Occipital lobe (tissue), 3 donors: ENCODE measurements at places on chromosomes 11 and 22. TPM values are rescaled to one million over a fixed set of nuclear protein-coding genes. Genes with fewer than 3 reads are reported as not detected.

The HEPHL1 gene
- not detected for total RNA-seq

DNA sequence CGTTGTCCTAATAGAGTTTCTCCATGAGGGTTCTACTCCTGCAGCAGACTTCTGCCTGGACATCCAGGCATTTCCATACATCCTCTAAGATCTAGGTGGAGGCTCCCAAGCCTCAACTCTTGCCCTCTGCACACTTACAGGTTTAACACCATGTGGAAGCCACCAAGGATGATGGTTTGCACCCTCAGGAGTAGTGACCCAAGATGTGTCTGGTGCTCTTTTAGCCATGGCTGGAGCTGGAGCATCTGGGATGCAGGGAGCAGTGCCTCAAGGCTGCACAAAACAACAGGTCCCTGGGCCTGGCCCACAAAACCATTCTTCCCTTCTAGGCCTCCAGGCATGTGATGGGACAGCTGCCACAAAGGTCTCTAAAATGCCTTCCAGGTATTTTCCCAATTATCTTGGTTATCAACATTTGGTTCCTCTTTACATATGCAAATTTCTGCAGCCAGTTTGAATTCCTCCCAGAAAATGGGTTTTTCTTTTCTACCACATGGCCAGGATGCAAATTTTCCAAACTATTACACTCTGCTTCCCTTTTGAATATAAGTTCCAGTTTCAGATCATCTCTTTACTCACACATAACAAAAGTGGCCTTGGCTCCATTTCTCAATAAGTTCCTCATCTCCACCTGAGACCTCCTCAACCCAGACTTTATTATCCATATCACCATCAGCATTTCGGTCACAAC is 69.5 kb upstream of the GNAZ start:
- no peak for DNase-seq

DNA sequence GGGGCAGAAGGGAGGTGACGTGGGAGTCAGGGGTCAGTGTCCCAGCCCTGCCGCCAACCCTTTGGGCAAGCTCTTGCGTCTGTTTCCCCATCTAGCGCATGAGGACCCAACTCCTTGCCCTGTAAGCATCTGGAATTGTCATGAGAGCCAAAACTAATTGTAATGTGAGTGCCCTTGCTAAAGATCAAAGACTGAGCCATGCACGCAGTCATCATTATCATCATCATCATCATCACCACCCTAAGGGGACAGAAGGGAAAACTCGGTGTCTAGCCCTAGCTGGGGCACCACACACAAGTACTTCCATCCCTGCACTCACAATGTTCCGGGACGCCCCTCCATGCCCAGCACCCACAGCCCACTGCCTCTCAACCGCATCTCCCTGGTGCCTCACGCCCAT is 2.5 kb downstream of the LIF start:
- no peak for DNase-seq

- no peak for DNase-seq
These were observed 299.9 kb upstream of the ANO5 start for GRCh38 chr11:21892736-21893564.

GRCh38 chr11:31964181-31964580 is 126.7 kb upstream of the RCN1 start:
- DNase-seq: no peak

- DNase-seq: no peak
These were observed 2.7 kb upstream of the PTPRJ start for GRCh38 chr11:47977623-47978022.

DNA sequence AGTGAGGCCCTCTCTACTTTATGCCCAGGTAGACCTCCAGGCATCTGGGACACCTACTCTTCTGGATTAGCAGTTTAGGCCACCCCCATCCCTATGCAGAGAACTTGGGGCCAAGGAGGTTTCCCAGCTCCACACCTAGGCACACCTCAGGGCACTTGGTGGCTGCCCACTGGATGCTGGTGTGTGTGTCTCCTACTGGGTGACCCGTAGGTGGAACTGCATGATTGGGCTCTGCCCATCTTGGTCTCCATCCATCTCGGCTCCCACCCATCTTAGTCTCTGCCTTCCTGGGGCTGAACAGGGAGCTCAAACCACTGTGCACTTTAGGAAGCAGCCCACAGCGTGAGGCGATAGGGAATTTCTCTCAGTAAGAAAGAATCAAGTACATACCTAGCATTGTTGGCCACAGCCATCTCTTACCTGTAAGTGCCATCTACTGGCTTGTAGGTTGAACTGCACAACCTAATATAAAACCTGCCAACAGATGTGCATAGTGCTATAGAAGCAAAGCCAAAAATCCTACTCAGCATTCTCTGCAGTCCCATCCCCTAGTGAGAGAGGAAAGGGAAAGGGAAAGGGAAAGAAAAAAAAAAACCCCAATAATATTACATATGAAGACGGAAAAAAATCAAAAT is 61.6 kb upstream of the PTPN5 start:
- no peak for DNase-seq

DNA sequence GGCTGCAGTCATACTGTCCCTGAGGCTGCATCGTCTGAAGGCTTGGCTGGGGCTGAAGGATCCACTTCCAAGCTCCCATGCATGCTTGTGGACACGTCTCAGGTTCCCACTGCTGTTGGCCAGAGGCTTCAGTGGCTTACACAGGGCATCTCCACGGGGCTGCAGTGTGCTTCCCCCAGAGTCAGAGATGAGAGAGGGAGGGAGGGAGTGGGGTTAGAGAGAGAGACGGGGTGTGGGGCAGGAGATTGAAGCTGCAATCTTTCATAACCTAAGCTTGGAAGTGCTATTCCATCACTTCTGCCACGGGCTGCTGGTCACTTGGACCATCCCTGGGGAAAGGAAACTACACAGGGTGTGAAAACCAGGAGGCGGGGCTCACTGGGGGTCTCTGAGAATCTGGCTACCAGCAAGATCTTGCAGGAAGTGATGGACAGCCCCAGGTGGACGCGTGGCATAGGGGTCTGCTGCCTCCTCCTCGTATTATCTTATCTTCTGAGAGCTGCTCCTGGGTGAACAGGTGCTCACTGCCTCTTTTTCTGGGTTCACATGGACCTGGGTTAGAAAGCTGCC is 63.0 kb upstream of the MYEOV start:
- no peak for DNase-seq

GRCh38 chr11:71180694-71181470 is 71.5 kb downstream of the SHANK2 start:
- DNase-seq: no peak

The ROM1 gene
- 3.1 TPM for total RNA-seq

The CCDC188 gene
- total RNA-seq: not detected

The CRYBB3 gene
- not detected for total RNA-seq

DNA sequence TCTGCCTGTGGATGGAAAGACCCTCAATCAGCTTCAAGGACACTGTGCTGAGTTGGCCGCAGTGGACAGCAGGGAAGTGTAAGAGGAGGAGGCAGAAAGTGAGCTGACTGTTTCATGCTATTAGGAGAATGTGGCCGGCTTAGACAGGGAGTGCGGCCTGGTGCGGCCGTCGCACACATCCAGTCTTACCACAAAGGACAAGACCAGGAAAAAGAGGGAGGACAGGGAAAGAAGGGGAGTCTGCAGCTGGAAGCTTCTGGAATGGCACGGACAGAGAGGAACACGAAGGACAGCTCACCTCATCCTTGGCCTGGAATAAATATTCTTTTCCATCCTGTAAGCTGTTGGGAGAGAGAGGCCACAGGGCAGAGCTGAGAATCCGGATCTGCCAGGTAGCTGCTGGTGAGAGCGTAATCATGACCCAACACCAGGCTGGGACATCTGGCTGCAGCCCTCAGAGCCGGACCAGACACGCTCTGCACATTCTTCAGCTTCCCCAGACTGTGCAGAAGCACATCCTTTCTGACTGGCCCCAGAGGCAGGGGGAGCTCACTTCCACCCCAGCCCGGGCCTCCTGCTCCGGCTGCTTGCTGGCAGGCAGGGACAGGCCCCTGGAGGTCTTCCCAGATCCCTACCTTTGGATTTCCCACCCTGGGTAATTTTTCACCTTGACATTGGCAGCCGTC is 8.6 kb upstream of the RBM4B start:
- DNase-seq: no peak

- DNase-seq: no peak
These were observed 37.6 kb upstream of the UBASH3B start for GRCh38 chr11:122617926-122618325.

DNA sequence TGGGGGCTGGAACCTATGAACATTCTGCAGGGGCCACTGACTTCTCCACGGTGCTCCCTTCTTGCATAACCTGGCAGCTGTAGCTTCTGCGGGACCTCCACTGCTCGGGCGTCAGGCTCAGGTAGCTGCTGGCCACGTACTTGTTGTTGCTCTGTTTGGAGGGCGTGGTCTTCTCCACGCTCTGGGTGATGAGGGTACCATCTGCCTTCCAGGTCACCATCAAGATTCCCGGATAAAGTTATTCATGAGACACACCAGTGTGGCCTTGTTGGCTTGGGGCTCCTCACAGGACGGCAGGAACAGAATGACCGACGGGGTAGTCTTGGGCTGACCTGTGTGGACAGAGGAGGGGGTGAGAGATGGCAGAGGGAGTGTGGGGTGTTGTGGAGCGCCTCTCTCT is 6.5 kb upstream of the DRICH1 start:
- DNase-seq: no peak

DNA sequence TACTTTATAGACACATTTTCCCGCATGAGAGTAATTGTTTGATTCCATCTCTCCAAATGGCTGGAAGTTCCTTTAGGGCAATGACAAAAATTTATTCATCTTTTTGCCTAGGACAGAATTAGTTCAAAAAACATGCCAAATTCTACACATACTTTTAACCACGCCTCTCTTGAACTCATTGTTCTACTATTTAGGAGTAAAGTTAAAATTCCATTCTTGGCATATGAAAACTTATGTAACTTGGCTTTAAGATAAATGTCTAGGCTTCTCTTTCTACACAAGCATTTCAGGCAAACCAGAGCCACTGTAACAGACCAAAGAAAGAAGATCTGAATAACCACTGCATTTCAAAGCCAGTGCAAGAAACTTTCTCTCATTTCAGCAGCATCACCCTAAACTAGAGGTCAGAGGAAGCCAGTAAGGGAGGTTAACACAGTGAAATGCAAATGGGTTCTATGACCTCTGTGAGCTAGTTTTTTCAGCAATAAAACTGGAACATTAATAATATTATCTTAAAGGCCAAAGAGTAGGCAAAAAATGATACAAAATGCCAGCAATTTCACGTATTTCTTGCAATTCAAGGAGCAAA is 73.0 kb downstream of the RSF1 start:
- no peak for DNase-seq

The OR2AG1 gene
- total RNA-seq: not detected

GRCh38 chr22:44597616-44598015 is 99.6 kb upstream of the RTL6 start:
- DNase-seq: no peak

The PARVA gene
- 5.6 TPM for total RNA-seq

DNA sequence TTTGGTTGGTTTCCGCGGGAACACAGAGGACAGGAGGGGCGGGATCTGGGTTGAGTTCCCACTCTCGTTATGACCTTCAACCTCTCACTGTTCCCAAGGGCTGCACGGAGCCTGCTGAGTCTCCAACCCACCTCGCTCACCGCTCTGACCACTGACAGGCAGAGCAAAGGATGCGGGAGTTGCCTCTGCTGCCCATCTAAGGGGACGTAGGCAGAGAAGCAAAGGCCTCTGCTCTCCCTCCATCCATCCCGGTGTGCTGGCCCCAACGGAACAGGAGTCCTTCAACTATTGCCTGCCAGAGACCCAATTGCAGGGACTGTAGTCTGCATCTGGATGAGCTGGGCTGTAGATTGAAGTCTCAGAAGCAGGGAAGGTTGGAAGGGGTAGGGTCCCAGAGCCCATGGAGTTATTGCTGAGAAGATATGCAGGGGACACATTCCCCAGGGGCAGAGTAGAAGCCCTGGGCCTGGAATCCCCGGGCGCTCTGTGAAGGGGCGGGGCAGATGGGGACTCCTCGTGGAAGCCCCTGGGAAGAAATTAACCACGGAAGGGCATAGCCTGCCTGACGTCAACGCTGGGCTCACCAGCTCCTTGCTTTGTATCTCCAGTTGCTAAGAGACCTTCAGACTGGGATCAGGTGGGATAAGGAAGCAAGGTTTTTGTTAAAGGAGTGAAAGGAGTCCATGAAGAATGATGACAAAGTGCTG is 12.7 kb upstream of the FXYD2 start:
- DNase-seq: no peak

DNA sequence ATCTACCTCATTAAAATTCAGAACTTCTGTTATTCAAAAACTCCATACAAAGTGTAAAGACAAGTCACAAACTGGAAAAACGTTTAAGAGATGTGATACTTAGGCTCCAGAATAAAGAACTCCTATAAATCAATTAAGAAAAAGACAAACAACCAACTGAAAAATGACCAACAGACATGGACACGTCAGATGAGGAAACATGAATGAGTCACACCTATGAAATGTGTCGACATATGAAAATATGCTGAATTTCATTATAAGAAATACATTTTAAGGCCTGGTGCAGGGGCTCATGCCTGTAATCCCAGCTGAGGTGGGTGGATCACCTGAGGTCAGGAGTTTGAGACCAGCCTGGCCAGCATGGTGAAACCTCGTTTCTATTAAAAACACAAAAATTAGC is 78.7 kb downstream of the ENTHD1 start:
- DNase-seq: no peak

DNA sequence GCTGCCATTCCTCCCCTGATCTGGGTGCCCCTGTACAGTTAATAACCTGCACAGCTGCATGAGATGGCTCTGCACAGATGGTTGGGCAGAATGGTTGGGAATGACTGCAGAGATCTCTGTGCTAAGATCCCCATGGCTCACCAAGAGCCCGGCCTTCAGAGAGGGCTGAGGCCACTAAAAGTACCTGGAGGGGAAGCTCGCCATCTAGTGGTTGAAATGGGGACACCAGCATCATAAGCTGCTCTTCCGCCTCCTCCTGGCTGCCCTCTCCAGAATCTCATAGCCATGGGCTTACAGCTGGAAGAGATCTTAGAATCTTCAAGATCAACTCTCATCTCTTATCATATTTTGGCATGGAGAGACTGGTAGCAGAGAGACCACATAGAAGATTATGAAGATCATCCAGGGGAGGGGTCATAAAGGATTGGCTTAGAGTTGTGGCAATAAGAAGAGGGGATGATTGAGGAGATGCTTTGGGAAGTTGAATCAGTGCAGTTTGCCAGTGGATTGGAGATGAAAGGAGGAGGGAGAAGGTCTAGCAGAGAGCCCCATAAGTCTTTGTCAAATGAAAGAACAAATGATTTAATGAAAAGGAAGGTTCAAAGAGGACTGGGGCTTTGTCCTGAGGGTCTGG is 22.0 kb upstream of the TLCD5 start:
- peak; percentile 13 for DNase-seq

The FOLH1 gene
- 3.6 TPM for total RNA-seq

GRCh38 chr11:112539741-112540140 is 279.1 kb upstream of the PLET1 start:
- no peak for DNase-seq
